Activated CD4-positive, alpha-beta T cell treated with anti-CD3 and anti-CD28 coated beads, Interleukin-2, Interleukin-6, amounts not matched to agents 100 ng/mL and 50 ng/mL, durations not matched to agents 16 hours and 8 hours (primary cell): ENCODE measurements at places on chromosomes 11 and 22.

GRCh38 chr11:117502015-117502778 is 174.5 kb downstream of the CEP164 start:
- DNase-seq = no peak

GRCh38 chr11:61959114-61959513 is 8.3 kb downstream of the FTH1 start:
- no peak for DNase-seq

GRCh38 chr11:8805296-8805695 is 105.7 kb upstream of the AKIP1 start:
- no peak for DNase-seq

DNA sequence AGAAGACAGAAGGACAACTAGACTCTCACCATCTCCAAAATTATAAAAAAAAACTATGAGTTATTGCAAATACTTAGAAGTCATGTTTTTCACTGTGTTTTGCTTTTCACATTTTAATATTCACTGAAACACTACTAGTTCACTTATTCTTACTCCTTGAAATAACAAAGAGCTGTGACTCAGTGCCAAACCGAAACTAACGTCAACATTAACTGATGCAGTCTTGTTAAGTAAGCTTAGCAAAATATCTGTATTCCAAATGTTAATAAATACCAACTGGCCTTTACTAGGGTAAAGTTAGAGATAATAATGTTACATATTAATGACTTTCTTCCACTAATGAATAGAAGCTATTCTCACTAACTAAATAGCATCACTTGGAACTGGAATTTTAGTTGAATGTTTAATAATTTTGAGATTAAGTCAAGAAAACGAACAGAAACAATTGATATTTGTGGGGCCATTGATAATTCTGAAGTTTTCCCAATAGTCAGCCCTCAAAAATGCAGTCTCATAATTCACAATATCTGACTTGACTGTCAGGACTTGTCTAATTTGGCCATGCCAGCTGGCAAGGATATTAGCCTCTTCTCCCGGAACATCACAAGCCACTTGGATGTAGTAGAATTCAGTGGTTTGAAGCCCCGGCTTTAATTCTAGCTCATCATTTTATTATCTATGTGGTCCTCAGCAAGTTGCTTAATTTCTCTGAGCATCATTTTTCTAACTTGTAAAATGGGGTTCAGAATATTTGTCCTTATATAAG is 230.1 kb upstream of the DDI1 start:
- no peak for DNase-seq

DNA sequence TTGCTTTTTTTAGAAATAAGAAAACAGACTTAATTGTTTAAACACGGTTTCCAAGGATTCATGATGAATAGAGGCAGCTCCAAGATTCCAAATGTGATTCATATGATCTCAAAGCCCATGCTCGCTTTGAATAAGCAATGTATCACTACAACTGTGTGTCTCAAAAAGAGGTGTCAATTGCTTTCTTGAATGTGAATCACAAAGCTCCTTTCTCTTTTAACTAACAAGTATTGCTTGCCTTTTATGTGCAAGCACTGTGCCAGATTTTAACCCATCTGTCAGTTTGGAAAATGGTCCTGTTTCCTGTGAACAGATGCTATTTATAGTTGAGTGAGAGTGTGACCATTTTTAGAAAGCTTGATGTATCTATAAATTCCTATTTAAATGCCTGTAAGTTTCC is 6.5 kb downstream of the OOSP1 start:
- no peak for DNase-seq

GRCh38 chr11:26027887-26028286 is 304.0 kb upstream of the ANO3 start:
- no peak for DNase-seq

DNA sequence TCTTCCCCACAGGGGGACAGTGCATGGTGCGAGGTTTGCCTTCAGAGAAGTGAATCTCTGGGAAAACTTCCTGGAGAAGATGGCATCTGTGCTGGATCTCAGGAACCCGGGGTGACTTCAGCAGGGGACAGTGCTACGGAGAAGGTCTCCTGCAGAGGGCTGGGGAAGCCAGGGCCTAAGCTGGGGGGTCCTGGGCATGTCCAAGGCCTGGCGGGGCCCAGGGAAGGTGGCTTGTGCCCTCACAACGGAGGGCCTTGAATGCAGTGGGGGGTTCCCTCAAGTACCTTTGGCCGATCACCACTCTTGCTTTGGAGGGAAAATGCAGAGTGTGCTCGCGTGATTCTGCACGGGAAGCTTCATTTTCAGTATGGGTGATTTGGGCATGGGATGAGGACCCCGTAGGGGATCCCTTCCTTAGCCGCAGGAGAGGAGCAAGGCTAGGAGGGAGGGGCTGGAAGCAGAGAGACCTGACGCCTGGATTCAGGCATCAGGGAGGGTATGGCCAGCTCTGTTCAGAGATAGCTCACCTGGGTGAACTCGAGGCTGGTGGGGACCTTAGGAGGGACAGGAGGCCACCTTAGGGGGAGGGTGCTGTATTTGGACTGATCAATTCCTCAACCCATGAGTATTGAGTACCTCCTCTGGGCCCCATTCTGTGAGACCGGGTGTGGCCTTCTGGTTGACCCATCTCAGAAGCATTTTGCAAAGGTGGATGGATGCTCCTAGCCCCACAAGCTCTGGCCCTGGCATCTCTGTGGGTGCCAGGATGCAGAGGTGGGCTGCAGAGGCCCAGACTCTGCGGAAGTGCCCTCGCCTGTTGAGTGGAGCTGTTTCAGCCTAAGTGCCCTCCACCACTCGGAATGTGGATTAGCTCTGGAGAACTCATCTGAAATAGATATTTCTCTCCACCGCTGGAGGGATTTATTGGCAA is 529.4 kb downstream of the TBC1D22A start:
- DNase-seq = no peak

DNA sequence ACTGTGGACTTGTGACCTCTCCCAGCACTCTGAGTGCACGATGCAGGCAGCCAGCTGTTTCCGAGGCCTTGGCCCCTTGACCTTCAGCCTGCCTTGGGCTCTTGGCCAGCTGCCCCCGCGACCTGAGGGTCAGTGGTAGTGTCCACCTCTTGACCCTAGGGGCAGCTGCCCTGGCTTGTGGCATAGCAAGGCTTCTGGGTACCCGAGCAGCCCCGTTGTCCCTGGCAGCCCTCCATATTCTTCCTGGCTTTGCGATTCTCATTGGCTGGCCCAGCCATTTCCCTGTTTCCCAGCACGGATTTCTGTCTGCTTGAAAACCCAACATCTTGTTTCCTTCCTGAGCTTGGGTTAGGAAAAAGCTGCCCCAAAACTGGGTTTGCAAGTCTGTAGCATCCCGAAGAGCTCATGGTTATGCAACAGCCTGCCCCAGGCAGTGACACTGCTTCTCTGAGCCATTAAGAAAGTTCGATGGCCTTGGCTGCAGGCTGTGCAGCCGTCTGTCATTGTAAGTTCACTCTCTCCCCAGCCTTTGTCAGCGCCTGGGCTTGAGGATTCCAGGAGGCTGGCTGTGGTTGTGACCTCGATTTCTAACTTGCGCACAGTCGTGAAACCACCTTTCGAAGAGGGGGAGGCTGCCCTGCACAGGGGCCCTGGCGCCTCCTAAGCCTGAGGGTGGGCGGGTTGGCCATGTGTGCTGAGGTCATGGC is 48.8 kb downstream of the FBLN1 start:
- DNase-seq = no peak

DNA sequence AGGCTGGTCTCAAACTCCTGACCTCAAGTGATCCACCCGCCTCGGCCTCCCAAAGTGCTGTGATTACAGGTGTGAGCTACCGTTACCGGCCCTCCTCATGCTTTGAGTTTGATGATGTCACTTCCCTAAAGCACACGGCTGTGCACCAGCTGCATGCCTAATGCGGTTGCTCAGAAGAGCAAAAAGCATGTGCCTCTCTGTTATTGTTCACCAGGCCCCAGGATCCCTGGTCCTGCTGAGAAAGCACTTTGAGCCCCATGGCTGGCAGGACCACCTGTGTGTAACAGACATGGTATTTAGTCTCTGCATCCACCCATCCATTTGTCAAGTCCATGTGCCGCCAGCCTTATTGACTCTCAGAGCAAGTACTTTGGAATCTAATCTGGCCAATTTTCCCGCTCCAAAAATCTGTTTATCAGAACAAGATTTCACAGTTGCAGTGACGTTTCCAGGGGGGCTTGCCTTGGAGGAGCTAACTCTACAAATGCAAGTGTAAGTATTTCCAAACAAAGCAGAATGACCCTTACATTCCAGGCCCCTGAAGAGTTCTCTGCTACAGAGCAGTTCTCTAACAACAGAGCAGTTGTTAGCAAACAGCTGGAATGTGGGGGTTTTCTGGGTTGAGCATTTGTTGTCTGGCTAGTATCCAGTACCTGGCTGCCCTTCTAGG is 89.4 kb downstream of the LDLRAD3 start:
- no peak for DNase-seq

GRCh38 chr22:50199251-50199721 is 1.5 kb upstream of the SELENOO start:
- DNase-seq = no peak

DNA sequence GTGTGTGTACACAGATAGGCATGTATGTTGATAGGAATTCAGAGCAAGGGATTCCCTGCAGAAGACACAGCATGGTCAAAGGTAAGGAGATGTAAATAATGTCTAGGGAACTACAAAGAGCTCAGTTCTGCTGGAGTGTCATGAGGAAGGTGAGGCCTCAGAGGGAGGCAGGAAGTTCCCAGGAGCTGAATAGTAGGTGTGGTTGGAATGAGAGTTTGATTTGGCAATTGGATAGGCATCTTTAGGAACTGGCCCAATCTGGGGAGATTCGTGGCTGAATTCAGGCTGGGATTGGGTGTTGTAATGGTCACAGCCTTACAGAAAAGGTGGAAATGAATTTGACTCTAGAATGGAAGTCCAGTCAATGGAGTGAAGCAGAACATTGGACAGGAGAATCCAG is 123.6 kb upstream of the TIMP3 start:
- no peak for DNase-seq

GRCh38 chr11:18802381-18803257 is 11.0 kb upstream of the PTPN5 start:
- DNase-seq = peak; percentile 59

DNA sequence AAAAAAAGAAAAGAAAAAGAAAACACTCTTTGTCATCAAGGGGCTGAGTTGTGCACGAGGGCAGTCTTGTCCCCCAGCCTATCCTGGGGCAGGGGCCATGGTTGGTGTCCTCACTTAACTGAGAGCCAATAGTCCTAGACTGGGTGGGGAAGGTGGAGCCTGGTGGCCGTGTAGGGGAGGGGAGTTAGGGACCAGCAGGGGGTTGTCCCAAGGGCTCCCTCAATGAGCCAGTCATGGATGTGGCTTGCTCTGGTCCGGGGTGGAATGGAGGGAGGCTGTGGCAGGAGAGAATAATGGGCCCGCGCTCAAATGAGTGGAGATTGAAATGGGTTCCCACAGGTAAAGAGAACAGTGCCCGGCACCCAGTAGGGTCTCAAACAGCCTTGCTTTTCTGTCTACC is 46.2 kb downstream of the CACNA1I start:
- no peak for DNase-seq

GRCh38 chr11:16321148-16321547 is 35.2 kb downstream of the SOX6 start:
- no peak for DNase-seq

- DNase-seq = peak; percentile 32
Observed at GRCh38 chr11:114280696-114281095, 15.5 kb upstream of the NNMT start.

DNA sequence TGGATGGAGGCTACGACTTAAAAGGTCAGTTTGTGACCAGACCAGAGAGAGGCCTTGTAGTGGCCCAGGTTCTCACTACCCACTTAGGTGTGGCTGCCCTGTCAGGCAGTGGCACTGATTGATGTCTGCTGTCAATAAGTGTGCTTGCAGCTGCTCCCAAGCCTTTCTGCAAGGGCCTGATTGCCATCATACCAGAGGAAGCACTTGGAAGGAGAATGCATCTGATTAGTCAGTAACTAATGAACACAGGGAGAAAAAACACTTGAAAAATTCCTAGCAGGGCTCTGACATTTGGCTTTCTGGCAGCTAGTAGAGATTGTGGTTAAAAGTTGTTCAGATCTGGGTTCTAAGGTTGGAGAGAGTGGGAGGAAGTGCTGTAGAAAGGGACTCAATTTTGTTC is 107.5 kb downstream of the NAV2 start:
- no peak for DNase-seq

DNA sequence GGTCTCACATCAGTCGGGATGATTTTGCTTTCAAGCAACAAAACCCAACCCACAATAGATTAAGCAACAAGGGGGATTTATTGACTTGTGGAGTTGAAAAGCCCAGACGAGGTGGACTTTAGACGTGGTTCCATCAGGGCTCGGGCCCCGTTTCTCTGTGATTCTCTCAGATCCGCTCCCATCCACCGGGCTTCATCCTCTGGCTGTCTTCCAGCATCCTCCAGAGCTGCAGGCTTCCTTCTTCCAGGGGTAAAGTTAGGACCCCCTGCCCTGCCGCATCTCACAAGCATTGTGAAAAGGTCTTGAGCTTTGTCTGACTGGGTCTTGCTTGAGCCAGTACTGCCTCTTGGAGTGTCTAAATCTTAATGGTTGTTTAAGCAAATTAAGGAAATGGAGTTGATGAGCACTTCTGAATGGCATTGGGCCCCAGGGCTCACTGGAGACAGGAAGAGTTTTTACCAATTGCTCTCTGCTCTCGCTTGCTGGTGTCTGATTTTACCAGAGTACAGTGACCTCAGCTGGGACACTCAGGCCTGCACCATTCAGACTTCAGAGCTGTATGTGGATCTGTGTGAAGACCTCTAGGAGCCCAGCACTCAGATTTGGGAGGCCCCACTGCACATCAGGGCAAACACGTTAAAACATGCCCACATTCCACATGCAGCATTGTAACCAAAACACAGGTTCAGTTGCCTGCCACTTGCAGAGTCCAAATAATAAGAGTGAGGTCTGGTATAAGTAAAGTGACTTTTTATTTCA is 13.5 kb upstream of the FTH1 start:
- no peak for DNase-seq

GRCh38 chr22:48477031-48477721 is 1350.5 kb downstream of the BRD1 start:
- no peak for DNase-seq

DNA sequence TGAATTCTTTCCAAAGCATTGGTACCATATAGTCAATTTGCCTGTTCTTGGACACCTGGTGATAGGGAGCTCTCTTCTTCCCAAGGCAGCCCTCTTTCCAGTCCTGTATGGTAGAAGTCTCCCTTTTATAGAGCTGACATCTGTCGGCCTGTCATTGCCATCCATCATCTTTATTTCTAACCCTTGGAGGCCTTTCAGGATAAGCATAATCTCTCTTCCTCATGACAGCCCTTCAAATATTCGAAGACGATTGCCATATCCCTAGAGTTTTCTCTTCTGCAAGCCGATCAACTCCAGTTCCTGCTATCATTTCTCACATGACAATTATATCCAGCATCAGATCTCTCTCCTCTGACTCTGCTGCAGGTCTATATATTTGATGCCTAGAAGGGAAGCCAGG is 32.7 kb upstream of the SYN3 start:
- DNase-seq = no peak
